ENCODE measurements at places on chromosomes 1 and 21.
A peak's percentile ranks its signal among the peaks of the same experiment; 100 is the strongest.

GRCh38 chr1:4171480-4172450 lies 271.7 kb upstream of the C1orf174 start:
- H3K27ac ChIP-seq, result no peak overlapping the region
- no peak overlapping the region for H3K4me3 ChIP-seq
- no peaks in the 10 kb centered on the region for H3K36me3 ChIP-seq
- no peak for DNase-seq
- no peaks in the 10 kb centered on the region for H3K4me1 ChIP-seq

GRCh38 chr1:65064981-65065380 lies 83.0 kb upstream of the AK4 start:
- H3K4me1 ChIP-seq, result peaks cover 40% of the 10 kb centered on the region
- H3K27me3 ChIP-seq, result no peaks in the 10 kb centered on the region
- no peak for DNase-seq
- peak overlapping the region; percentile 98 for H3K4me3 ChIP-seq
- peak overlapping the region; percentile 99 for H3K27ac ChIP-seq
- peaks cover 3% of the 10 kb centered on the region for H3K36me3 ChIP-seq

GRCh38 chr1:154342836-154343472 lies 17.6 kb downstream of the ATP8B2 start:
- no peaks in the 10 kb centered on the region for H3K27me3 ChIP-seq
- H3K4me3 ChIP-seq, result no peak overlapping the region
- peak overlapping the region; percentile 25 for H3K27ac ChIP-seq
- DNase-seq, result no peak
- H3K36me3 ChIP-seq, result peaks cover 47% of the 10 kb centered on the region
- H3K4me1 ChIP-seq, result peaks cover 13% of the 10 kb centered on the region

- peak overlapping the region; percentile 99 for H3K27ac ChIP-seq
- peaks cover 31% of the 10 kb centered on the region for H3K4me1 ChIP-seq
- H3K36me3 ChIP-seq, result peaks cover 28% of the 10 kb centered on the region
- DNase-seq, result peak; percentile 32
These were observed 200.3 kb upstream of the SGIP1 start for GRCh38 chr1:66333466-66334199.

DNA sequence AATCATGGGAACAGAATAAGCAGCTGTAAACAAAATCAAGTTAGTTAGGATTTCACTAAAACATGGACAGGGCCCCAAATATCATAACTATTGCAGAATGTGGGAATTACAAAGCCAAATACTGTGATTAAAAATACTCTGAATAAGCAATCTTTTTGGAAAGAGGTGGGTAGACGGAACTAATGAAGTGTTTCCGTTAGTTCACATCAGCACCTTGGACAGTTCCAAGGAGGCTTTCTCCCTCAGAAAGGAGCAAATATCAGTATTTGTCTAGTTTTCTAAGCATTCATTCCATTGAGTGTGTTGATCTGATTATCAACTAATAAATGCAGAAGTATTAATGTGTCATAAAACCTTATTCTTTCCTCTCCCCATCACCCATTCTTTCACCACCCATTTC lies 97.4 kb downstream of the FAM78B start:
- no peaks in the 10 kb centered on the region for H3K4me1 ChIP-seq
- H3K36me3 ChIP-seq, result no peaks in the 10 kb centered on the region
- no peaks in the 10 kb centered on the region for H3K27me3 ChIP-seq
- DNase-seq, result no peak
- H3K4me3 ChIP-seq, result no peak overlapping the region

DNA sequence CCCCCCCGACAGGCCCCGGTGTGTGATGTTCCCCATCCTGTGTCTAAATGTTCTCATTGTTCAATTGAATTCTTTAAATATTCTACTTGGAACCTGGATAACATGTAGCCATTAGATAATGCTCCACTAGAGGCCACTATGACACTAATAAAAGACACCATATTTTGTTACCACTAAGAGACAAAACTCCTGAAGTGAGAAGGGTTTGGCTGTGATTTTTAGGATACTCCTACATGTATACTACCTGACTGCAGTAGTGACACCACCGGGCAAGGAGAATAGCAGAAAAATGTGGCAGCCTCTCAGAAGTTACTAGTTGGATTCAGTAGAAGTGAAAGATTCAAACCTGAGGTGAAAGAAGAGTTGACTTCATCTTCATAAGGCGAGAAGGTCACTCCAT lies 36.0 kb downstream of the F5 start:
- no peaks in the 10 kb centered on the region for H3K36me3 ChIP-seq
- H3K27me3 ChIP-seq, result peaks cover 1% of the 10 kb centered on the region
- peaks cover 2% of the 10 kb centered on the region for H3K4me1 ChIP-seq
- H3K27ac ChIP-seq, result no peak overlapping the region

DNA sequence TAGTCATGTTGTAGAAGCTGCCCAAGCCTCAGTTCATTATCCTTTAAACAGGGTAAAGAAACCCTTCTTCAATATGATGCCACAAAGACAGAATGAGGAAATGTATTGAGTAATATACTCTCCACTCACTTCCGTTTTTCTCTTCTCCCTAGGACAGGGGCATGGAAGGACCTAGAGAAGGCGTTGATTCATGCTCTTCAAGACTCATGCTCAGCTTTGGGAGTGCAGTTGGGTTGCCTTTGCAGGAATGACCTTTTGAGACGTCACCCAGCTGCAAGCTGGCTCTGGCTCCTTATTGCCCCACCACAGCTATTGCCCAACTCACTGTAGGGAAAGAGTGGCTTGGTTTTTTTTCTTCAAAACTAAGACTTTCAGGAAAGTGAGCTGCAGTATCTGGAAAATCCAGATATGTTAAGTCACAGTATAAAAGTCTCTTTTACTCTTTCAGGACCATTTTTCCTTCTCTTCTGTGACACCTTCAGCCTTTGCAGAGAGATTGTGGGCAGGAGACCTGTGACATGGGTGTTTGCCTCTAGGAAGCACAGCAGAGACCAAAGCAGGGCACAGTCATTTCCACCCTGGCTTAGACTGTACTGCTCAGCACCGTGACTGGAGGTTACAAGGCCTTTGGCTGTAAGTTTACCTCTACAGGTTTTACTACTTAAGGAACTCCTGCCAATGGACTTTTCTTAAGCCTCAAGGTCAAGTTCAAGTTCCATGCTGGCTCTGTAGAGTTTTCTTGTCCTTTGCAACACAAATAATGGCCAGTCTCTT lies 39.5 kb downstream of the XCL2 start:
- peaks cover 6% of the 10 kb centered on the region for H3K27me3 ChIP-seq
- H3K4me1 ChIP-seq, result no peaks in the 10 kb centered on the region
- no peaks in the 10 kb centered on the region for H3K36me3 ChIP-seq
- no peak overlapping the region for H3K27ac ChIP-seq
